ENCODE measurements at places on chromosomes 5 and 9. TPM values are rescaled to one million over a fixed set of nuclear protein-coding genes. Genes with fewer than 3 reads are reported as not detected.

GRCh38 chr5:14944350-14944739 lies 72.8 kb upstream of the ANKH start:
- no peak for DNase-seq

DNA sequence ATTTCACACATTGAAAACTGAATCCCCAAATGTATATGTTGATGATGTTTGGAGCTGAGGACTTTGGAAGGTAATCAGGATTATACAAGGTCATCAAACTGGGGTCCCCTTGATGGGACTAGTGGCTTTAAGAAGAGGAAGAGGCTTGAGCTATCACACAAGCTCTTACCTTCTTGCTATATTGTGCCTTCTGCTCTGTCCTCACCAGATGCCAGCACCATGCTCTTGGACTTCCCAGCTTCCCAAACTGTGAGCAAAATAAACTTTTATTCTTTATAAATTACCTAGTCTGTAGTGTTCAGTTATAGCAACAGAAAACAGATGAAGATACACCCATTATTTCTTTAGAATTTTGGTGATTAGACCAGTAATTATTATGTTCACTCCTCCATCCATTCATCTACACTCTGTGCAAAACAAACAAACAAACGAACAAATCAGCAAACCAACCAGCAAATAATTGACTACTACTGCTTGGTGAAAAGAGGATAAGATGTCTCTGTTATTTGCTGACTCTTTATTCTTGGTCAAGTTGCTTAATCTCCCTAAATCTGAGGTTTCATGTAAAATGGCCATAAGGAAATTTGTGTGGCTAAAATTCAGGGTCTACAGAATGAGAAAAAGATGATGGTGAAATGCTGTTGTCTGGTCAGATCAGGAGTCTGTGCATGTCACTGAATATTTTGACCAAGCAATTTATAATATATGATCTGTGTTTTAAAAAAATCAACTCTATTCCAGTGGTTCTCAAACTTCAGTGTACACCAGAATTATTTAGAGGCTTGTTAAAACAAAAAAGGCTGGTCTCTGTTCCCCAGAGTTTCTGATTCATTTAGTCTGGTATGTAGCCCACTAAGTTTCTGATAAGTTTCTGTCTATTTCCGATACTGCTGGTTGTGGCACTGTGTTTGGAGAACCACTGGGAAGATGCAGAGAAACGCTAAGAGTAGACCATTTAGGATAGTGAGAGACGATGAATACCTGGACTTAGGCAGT lies 854.1 kb downstream of the MAT2B start:
- DNase-seq, result no peak

DNA sequence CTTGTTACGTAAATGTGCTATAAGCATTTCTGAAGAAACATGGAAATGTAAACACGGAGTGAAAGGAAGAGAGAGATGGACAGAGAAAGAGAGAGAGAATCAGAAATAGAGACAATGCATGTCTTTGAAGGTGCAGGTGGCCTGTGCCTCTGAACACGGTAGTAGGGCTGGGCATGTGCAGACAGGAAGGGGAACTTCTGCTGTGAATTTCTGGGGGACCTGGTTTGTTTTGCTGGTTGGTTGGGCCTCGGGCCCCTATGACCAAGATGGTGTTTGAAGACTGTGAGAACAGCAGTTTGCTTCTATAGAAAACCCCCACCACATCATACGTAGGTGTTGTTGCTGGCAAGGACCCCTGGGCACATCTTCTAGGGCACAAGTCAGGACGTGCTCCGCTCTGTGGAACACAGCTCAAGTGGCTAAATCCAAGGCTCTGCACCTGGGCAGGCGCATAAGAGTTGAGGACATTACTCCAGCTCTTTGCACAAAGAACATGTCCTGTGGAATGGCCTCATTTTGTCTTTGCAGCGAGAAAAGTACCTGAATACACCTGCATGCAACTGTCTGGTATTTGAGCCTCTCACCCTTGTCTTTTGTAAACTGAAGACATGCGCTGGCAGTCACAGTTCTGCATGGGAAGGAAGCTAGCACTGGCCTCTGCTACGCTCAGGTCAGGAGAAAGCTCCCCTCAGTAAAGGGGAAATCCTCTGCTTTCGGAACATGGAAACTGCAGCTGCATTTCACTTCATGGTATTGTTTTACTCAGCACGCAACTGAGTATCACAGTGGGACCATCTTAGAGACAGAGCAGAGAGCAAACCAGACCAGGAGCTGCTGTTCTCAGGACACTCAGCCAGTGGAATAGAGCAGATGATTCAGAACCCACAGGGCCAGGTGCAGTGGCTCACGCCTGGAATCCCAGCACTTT lies 2.7 kb downstream of the OR2V2 start:
- no peak for DNase-seq

DNA sequence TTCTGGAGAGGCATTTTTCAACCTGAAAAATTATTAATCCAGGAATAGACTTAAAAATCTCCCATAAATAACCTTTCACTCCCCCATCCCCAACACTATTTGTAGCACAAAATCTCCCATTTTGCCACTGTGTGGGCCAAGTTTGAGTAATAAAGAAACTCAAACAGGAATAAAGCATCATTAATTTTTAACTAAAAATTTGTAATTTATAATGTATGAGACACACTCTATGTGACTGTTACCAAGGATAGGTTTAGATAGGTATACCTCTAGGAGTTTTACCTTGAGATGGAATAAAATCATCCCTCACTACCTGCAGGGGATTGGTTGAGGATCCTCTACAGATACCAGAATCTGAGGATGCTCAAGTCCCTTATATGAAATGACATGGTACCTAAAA lies 30.1 kb downstream of the CHD1 start:
- DNase-seq, result no peak

DNA sequence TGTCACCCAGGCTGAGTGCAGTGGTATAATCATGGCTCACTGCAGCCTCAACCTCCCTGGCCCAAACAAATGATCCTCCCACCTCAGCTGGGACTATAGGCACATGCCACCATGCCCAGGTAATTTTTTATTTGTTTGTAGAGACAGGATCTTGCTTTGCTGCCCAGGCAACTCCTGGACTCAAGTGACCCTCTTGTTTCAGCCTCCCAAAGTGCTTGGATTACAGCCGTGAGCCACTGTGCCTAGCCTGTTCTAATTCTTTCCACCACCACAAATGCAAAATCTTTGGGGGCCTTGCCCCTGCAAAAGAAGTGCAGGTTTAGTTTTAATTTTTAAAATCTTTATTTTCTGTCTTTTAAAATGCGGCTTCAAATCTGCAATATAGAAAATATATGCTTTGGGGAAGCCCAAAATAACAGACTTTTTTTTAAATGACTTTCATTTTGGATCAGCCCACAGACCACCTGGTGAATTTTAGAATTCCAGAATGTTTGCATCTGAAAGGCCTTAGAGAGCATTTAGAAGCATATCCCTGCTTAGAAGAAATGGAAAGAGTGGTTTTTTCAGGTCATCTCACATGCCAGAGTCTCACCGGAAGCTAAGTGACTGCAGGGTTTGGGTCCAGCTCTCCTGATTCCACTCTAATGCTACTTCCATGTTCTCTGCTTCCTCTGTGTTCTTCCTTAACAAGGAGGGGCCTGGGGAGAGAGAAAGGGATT lies 111.4 kb upstream of the FER start:
- no peak for DNase-seq

DNA sequence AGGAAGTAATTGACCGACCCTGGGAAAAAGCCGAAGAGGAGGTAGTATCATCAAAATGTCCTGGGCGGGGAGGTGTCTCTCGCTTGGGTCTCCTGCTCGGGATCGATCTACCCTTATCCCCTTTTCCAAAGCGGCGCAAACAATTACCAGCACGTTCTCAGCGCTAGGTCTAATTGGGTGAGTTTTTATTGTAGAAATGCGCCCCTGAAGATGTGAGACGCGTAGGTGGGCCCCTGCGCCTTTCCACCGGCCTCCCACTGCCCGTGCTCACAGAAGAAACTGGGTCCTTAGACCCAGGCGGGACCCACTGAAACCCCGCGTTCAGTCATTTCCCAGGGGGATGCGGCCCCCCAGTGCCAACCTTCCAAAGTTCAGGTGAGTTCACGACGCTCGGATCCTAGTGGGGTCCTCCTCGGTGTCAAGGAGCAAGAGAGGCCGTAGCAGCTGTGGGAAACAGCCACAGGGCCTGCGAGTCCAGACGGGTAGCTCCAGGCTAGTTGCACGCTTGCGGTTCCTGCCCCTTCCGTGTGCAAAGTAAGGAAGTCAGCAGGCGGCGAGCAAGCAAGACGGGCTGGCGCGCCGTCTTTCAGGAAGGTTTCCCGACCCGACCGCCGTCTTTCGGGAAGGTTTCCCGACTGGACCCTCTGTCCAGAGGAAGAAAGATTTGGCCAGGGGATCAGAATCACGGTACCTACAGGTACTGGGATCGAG lies 1.5 kb downstream of the SMIM32 start:
- DNase-seq, result no peak

DNA sequence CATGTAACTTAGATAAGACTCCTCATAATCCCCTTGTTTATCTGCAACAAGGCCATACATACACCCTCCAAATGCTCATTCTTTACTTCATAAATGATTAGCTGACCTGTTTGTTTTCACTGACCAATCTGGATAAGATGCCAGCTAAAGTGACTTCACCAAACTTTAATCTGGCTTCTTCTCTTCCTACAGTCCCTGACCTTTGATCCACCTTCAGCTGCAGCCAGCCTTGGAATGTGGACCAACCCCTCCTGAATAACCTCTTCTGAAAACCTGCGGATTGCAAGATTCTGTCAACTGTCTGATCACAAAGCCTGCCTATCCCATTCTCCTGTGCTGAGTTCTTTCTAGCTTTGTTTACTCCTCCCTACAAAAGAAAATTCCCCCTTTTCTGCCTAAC lies 476.8 kb downstream of the LRRC70 start:
- no peak for DNase-seq

DNA sequence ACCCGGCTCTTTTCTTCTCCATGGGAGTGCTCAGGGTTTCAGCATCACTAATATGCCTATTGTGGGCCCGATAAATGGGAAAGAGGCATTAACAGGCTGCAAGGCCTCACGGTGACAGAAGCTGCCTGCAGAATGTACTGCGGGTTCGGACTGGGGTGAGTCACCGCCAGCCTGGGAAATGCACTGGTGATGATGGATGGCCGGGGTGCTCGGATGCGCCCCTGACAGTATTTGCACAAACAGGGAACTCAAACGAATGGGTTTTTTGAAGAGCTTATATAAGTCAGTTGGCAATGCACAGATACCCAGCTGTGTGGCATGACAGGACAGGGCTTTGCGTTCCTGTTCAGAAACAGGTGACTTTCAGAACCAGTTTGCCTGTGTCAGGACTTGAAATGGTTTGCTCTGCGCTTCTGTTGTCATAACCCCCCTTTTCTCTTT lies 42.0 kb upstream of the PITX1 start:
- peak; percentile 31 for DNase-seq

GRCh38 chr9:25917731-25918362 lies 239.6 kb upstream of the TUSC1 start:
- no peak for DNase-seq

SPATA31E1 gene
- total RNA-seq, result not detected

ABO gene
- total RNA-seq, result 3.3 TPM

ARAP3 gene
- 34.2 TPM for total RNA-seq

Measured in aorta (tissue), 5 donors.